ENCODE measurements at places on chromosomes 2 and 18. TPM values are rescaled to one million over a fixed set of nuclear protein-coding genes. Genes with fewer than 3 reads are reported as not detected.

GRCh38 chr18:655445-655844 is 2.0 kb upstream of the TYMS start:
- DNase-seq = no peak
- peaks cover 23% of the 10 kb centered on the region for H3K4me1 ChIP-seq
- H3K36me3 ChIP-seq = peaks cover 24% of the 10 kb centered on the region
- peak overlapping the region; percentile 32 for H3K4me3 ChIP-seq

DNA sequence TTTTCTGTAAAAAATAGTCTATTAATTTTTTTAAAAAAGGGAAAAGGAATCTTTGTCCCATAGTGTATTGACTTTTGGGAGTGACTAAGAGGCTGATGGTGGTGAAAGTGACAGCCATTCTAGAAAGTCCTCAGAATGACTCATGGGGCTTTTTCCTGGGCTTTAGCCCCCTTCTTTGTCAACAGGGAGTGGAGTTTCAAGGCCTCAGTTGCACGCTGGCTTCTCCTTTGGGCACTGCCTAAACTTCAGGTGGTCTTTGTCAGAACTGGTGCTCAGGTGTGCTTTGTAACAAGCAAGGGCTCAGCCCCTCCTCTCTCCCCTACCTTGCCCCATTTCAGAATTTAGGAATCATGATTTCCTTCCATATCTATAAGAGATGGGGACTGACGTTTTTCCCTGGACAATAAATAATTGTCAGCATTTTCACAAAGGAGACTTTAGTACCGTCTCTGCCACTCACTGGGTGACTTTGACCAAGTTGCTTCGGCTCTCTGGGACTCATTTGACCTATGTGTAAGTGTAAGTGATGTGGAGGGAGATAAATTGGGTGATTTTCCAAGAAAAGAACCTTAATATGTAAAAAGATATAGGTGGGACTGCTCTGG is 61.2 kb upstream of the IGFBP2 start:
- no peaks in the 10 kb centered on the region for H3K27me3 ChIP-seq
- DNase-seq = no peak
- no peak overlapping the region for H3K27ac ChIP-seq

- H3K4me3 ChIP-seq = no peak overlapping the region
- H3K4me1 ChIP-seq = no peaks in the 10 kb centered on the region
- H3K27ac ChIP-seq = no peak overlapping the region
- no peaks in the 10 kb centered on the region for H3K36me3 ChIP-seq
Observed at GRCh38 chr2:45282646-45283045, 273.4 kb upstream of the SIX2 start.

Gene LBX2
- total RNA-seq = 0.18 TPM

Gene SERPINB12
- not detected for total RNA-seq

Data from activated naive CD8-positive, alpha-beta T cell treated with anti-CD3 and anti-CD28 coated beads for 36 hours (primary cell).